ENCODE measurements at places on chromosomes 1 and 21. TPM values are rescaled to one million over a fixed set of nuclear protein-coding genes. Genes with fewer than 3 reads are reported as not detected.

Gene MYOG
- not detected for total RNA-seq

Gene TEDDM1
- total RNA-seq, result not detected

Gene LIX1L
- total RNA-seq, result 12.5 TPM

Gene GBP4
- 1.00 TPM for total RNA-seq

Gene BRWD1
- total RNA-seq, result 111 TPM
